ENCODE measurements at places on chromosomes 16 and 17.

GRCh38 chr17:75820094-75821080 lies 23.8 kb downstream of the UNC13D start:
- no peak overlapping the region for H3K4me3 ChIP-seq
- no peak for DNase-seq
- H3K27ac ChIP-seq: no peak overlapping the region
- H3K36me3 ChIP-seq: peaks cover 75% of the 10 kb centered on the region

DNA sequence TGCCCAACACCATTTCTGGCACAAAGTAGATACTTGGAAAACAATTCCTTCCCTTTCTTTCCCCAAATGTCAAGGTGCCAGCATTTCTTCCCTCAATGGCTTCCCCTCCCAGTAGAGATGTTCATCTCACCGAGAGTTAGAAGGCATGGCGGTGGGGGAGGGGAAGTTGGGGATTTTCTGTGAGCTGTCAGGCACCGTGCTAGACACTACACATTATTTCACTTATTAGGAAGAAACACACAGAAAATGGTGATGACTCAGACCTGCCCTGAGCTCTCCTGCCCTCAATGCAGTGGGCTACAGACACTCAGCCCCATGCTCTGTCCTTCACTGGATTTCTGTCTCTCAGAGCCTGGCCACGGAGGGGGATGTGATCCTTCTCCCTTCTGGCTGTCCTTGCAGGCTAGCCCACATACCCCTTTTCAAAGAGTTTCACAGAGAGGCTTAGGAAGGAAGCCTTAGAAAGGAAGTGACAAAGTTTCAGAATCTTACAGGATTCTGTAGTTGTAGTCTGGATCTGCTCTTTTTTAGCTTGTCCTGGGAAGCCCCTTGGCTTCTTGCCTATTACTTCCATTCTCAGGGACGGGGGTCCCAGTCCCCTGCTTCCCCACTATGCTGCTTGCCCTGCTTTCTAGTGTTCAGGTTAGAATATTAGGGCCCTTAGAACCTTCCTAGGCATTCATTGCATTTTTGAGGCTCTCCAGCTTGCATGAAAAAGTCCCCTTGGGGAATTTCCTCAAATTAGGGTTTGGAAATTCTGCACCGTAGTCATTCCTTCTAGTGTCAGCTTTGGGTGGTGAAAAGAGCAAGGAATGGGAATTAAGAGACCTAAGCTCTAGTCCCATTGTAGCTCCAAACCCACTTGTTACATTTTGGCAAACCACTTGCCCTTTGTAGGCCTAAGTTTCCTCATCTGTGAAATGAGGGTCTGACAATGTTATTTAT lies 12.2 kb upstream of the CCL5 start:
- H3K4me1 ChIP-seq: peaks cover 80% of the 10 kb centered on the region
- DNase-seq: peak; percentile 48
- no peak overlapping the region for H3K4me3 ChIP-seq
- no peaks in the 10 kb centered on the region for H3K36me3 ChIP-seq
- H3K27me3 ChIP-seq: no peaks in the 10 kb centered on the region

DNA sequence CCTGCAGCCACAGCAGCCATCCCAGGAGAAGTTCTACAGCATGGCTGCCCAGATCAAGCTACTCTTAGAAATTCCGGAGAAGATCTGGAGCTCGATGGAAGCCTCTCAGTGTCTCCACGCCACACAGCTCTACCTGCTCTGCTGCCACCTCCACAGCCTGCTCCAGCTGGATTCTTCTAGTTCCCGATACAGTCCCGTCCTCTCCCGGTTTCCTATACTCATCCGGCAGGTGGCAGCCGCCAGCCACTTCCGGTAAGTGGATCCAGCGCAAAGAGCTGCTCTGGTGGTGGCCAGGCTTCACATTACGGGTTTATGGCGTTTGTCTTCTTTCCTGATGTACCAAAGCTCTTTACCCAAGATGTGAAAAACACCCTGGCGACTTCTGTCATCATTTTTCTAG lies 3.6 kb downstream of the COG1 start:
- peaks cover 25% of the 10 kb centered on the region for H3K4me1 ChIP-seq
- no peak for DNase-seq
- H3K27ac ChIP-seq: no peak overlapping the region
- H3K4me3 ChIP-seq: no peak overlapping the region

DNA sequence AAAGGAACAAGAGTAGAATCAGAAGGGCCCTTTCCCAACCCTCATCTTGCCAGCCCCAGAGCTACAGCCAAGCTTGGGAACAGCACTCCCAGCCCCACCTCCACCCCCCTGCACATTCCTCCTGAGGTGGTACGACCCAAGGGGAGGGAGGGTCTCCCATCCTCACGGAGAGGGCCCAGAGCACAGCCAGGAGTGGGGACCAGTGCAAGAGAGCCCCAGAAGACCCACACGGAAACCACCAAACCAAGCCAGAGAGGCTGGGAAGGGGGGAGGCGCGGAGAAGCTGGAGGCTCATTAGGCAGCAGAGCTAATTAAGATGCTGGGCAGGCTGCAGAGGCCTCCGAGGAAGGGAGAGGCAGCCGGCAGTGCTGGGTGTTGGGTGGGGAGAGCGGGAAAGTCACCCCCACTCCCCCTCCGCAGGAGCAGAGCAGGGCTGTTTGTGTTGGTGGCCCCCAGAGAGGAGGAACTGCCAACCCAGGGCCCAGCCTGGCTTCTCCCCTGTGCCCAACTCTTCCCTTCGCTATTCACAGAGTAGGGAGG lies 2.4 kb downstream of the CACNB1 start:
- H3K36me3 ChIP-seq: peaks cover 30% of the 10 kb centered on the region
- no peak overlapping the region for H3K27ac ChIP-seq
- DNase-seq: no peak
- no peak overlapping the region for H3K4me3 ChIP-seq

DNA sequence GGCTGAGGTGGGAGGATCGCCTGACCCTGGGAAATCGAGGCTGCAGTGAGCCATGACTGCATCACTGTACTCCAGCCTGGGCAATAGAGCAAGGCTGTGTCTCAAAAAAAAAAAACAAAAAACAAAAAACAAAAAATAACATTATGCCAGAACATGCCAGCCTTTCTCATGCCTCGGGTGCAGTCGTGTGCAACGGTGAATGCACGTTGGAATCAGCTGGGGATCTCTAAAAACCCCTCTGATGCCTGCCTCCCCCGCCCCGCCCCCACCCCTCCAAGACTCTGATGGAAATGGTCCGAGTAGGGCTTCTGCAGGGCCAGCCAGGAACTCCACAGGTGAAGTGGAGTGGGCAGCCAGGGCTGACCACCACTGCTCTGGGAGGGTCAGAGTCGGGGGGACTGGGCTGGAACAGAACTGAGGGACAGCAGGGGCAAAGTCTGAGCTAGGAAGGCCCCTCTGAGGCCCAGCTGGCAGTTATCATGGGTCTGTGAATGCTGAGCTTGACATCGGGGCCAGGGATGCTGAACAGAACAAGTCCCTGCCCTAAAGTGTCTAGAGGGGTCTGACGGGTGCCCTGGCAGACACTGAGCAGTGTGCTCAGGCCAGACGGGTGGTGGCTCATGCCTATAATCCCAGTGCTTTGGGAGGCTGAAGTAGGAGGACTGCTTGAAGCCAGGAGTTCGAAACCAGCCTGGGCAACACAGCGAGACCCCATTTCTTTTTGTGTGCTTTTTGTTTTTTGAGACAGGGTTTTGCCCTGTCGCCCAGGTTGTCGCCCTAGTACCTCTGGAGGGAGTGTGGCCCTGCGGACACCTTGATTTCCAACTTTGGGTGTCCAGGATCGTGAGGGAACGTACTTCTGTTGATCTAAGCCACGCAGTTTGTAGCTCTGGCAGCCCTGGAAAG lies 193.4 kb upstream of the GSE1 start:
- peaks cover 16% of the 10 kb centered on the region for H3K4me1 ChIP-seq
- H3K4me3 ChIP-seq: no peak overlapping the region
- no peak overlapping the region for H3K27ac ChIP-seq
- no peaks in the 10 kb centered on the region for H3K36me3 ChIP-seq
- no peaks in the 10 kb centered on the region for H3K27me3 ChIP-seq

- no peaks in the 10 kb centered on the region for H3K27me3 ChIP-seq
- H3K27ac ChIP-seq: no peak overlapping the region
- no peaks in the 10 kb centered on the region for H3K4me1 ChIP-seq
- DNase-seq: no peak
Observed at GRCh38 chr16:87740441-87740840, 25.3 kb downstream of the KLHDC4 start.

DNA sequence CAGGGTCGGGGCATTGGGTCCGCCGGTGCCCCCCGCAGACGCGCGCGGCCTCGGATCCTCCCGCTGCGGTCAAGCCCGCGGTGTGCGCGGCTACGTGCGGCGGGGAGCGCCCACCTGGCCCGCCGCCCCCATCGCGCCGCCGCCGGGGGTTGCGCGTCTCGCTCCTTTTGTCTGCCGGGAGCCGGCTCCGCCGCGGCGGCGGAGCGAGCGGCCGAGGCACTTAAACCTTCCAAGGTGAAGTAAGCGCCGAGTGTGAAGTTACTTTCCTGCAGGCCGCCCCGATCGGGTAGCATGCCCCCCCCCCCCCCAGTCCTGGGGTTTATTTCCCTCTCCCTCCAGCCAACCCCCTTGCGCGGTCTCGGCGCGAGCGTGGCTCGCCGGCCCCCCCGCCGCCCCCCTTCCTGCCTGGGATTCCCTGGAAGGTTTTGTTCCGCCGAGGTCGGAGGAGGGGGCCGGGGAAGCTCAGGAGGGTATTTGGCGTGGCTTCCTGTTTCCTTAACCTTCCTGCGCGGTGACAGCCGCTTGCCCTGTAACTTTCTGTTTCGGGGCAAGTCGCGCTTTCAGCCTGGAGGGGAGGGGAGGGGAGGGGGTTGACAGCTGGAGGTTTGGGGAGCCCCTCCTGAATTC lies 56.6 kb upstream of the GSE1 start:
- peak; percentile 65 for DNase-seq
- H3K27ac ChIP-seq: peak overlapping the region; percentile 82
- H3K4me3 ChIP-seq: peak overlapping the region; percentile 88
- H3K36me3 ChIP-seq: no peaks in the 10 kb centered on the region
- peaks cover 36% of the 10 kb centered on the region for H3K4me1 ChIP-seq
- no peaks in the 10 kb centered on the region for H3K27me3 ChIP-seq

DNA sequence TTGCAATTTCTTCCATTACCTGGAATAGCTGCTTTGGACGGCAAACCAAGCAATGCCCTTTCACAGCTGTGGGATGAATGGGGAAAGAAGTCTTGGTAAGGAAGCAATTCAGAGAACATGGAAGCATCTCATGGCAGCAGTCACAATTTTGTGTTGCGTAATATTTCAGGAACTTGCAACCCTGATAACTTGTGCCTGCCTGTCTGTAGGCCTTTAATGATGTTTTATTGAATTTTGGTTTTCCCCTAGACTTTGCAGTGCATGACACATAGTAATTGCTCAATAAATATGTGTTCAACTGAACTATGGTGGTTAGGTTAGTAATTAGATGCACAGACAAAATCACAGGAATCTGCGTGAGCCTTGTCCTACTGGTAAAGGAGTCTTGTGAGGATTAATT lies 439.5 kb downstream of the WWOX start:
- H3K27me3 ChIP-seq: no peaks in the 10 kb centered on the region
- H3K4me3 ChIP-seq: no peak overlapping the region
- no peak overlapping the region for H3K27ac ChIP-seq
- no peaks in the 10 kb centered on the region for H3K4me1 ChIP-seq
- no peaks in the 10 kb centered on the region for H3K36me3 ChIP-seq

GRCh38 chr16:66468321-66468965 lies 41.3 kb downstream of the BEAN1 start:
- no peak for DNase-seq
- no peaks in the 10 kb centered on the region for H3K36me3 ChIP-seq
- no peak overlapping the region for H3K4me3 ChIP-seq
- no peak overlapping the region for H3K27ac ChIP-seq
- peaks cover 3% of the 10 kb centered on the region for H3K4me1 ChIP-seq

DNA sequence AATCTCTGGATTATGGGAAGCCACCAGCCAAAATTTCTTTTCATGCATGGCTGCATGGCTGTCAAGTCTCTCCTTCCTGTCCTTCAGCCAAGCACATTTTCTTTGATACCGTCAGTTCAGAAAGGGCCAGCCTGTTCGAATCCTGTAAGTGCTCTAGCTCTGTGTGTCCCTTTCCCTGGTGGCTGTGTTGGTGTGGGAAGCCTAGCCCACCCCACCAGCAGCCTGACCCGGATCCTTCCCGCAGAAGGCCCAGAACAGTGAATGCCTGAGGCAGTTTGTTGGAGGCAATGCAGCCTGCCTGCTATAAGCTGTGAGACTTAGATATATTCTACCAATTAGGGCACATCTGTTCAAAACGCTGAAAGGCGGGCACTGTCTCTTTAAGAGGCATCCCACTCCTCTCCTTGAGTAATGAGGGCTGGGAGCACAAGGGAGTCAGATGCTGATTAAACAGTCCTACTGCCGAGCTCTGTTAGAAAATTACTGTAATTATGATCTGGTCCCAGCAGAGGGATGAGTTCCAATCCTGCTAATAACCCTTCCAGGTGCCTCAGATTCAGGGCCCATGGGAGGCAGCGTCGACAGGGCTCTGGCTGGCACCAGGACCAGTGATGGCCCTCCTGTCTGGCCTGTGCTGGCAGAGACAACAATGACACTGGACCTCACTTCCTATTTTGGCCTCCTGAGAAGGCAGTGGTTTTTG lies 18.4 kb downstream of the SNX11 start:
- H3K4me1 ChIP-seq: no peaks in the 10 kb centered on the region
- peaks cover 31% of the 10 kb centered on the region for H3K36me3 ChIP-seq
- no peak for DNase-seq
- H3K4me3 ChIP-seq: no peak overlapping the region

GRCh38 chr17:39118674-39119419 lies 32.6 kb downstream of the PLXDC1 start:
- H3K27ac ChIP-seq: no peak overlapping the region
- H3K4me3 ChIP-seq: no peak overlapping the region
- no peaks in the 10 kb centered on the region for H3K36me3 ChIP-seq
- no peaks in the 10 kb centered on the region for H3K4me1 ChIP-seq

DNA sequence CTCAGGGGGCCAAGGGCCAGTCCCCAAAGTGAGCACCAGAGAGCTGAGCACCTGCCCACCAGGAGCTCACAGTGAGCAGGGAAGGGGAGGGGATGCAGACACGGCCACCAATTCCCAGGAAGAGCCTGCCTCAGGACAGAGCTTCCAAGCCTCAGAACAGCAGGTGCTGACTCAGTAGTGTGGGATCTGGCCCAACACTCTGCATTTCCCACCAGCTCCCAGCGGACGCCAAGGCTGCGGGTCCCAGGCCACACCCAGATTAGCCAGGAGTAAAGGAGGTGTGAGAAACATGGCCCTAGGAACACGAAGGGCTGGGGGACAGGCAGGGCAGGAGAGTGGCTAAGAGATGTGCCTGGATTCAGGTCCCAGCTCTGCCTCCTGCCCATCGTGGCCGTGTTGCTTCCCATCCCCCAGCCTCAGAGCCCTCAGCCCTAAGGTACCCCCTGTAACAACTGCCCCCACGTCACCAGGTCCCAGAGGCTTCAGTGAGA lies 28.4 kb upstream of the EIF1 start:
- no peak overlapping the region for H3K27ac ChIP-seq
- H3K4me1 ChIP-seq: peaks cover 15% of the 10 kb centered on the region
- DNase-seq: no peak
- H3K4me3 ChIP-seq: no peak overlapping the region

- no peak for DNase-seq
- no peaks in the 10 kb centered on the region for H3K4me1 ChIP-seq
- no peak within 1 kb of the TSS for H3K4me3 ChIP-seq
- no peaks in the 10 kb centered on the region for H3K27me3 ChIP-seq
Observed at GRCh38 chr17:31297090-31297489, at the start of gene OMG. Gene OMG (minus strand): TSS chr17:31297239. CDS start chr17:31296331, 908 bp downstream.
